ENCODE measurements at places on chromosomes 12 and 14.
A peak's percentile ranks its signal among the peaks of the same experiment; 100 is the strongest.

GRCh38 chr12:49198431-49199155 lies 9.7 kb upstream of the TUBA1A start:
- no peak overlapping the region for H3K27ac ChIP-seq
- H3K27me3 ChIP-seq, result no peaks in the 10 kb centered on the region

DNA sequence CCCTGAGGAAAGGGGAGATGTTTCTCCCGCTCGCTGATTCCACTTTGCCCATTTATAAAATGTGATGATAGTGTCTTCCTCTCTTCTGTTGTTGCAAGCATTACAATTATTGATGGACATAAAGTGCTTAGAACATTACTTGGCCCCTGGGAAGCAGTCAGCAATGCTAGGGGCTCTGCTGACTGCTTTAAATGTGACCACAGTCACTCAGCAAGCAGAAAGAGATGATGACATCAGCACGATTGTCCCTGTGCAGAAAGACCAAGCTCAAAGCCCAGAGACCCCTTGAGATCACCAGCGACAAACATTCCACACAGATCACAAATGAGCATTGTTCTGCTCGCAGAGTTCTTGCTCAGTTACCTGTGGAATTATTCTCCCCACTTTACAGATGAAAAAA lies 26.5 kb downstream of the TUNAR start:
- H3K36me3 ChIP-seq, result no peaks in the 10 kb centered on the region
- no peak for DNase-seq
- H3K4me1 ChIP-seq, result no peaks in the 10 kb centered on the region
- H3K27ac ChIP-seq, result no peak overlapping the region
- H3K27me3 ChIP-seq, result no peaks in the 10 kb centered on the region

GRCh38 chr14:99516871-99517642 lies 35.8 kb downstream of the CCNK start:
- DNase-seq, result no peak
- H3K27ac ChIP-seq, result no peak overlapping the region
- H3K36me3 ChIP-seq, result peaks cover 7% of the 10 kb centered on the region
- H3K27me3 ChIP-seq, result no peaks in the 10 kb centered on the region

- H3K4me3 ChIP-seq, result peak overlapping the region; percentile 84
- no peaks in the 10 kb centered on the region for H3K27me3 ChIP-seq
- peak overlapping the region; percentile 64 for H3K27ac ChIP-seq
- peaks cover 23% of the 10 kb centered on the region for H3K4me1 ChIP-seq
- DNase-seq, result peak; percentile 50
- H3K36me3 ChIP-seq, result peaks cover 3% of the 10 kb centered on the region
These were observed 1.2 kb downstream of the DYRK2 start for GRCh38 chr12:67649570-67650387.

GRCh38 chr12:116136340-116136739 lies 141.2 kb downstream of the MED13L start:
- no peak overlapping the region for H3K27ac ChIP-seq
- DNase-seq, result peak; percentile 74
- H3K36me3 ChIP-seq, result no peaks in the 10 kb centered on the region
- H3K4me1 ChIP-seq, result peaks cover 5% of the 10 kb centered on the region

- H3K4me1 ChIP-seq, result no peaks in the 10 kb centered on the region
- no peak overlapping the region for H3K27ac ChIP-seq
- no peak overlapping the region for H3K4me3 ChIP-seq
- H3K36me3 ChIP-seq, result no peaks in the 10 kb centered on the region
- no peaks in the 10 kb centered on the region for H3K27me3 ChIP-seq
These were observed 365.6 kb downstream of the BCL11B start for GRCh38 chr14:98906123-98906995.
